ENCODE measurements at places on chromosomes 1 and 21. TPM values are rescaled to one million over a fixed set of nuclear protein-coding genes. Genes with fewer than 3 reads are reported as not detected.
A peak's percentile ranks its signal among the peaks of the same experiment; 100 is the strongest.

DNA sequence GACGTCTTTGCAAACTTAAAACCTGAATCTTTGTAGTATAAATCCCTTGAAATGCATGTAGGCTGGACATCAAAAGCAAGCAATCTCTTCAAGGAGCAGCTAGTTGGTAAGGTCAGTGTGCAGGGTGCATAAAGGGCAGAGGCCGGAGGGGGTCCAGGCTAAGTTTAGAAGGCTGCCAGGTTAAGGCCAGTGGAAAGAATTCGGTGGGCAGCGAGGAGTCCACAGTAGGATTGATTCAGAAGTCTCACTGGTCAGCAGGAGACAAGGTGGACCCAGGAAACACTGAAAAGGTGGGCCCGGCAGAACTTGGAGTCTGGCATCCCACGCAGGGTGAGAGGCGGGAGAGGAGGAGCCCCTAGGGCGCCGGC lies 390 bp upstream of the PCSK9 start:
- no peak for DNase-seq

- no peak for DNase-seq
Observed at GRCh38 chr21:38531039-38531541, 32.8 kb upstream of the ERG start.

DNA sequence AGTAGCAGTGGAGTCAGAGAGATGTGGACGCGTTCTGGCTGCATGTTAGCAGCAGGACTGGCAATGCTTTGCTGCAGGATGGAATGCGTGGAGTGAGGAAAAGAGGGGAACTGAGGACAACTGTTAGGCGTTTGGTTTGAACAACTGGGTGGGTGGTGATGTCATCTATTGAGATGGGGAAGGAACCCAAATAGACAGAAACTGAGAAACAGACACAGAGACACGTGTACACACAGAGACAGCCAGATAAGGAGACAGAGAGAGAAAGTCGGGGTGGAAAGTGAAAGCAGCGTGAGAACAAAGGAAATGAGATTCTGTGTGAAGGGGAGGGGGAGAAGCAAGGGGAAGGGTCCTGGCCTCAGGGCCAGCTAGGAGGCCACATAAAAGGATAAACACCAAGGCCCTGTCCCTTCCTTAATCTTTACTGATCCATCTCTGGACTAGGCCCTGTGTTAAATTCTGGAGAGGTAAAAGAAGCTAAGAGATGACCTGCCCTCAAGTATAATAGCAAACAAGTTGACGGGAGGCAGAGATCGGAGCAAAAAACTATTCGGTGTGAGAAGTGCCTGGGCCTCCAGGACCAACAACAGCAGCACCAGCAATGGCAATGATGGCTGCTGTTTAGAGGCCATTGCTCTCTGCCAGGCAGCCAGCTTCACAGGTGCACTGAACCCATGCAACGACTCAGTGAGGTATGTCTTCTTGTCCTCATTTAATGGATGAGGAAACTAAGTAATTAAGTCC lies 31.6 kb downstream of the VWA5B1 start:
- DNase-seq = no peak

DNA sequence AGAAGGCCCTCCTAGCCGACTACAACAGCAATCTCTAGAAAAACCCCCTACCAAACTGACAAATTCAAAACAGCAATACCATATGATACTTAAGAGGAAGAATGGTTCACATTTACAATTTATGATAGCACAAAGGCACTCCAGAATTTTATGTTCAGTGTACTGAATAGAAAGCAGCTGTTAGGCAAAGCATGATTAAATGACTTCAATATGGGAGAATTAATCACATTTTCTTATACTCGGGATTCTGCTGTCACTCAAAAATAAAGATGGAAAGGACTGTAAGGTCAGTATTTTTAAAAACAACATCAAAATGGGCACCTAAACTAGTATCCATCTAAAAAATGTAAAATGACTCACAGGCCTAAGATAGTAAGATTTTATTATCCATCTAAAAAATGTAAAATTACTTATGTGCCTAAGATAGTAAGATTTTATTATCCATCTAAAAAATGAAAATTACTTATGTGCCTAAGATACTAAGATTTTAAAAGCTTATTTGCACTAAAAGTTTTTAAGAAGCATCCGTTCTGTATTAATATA lies 198.5 kb downstream of the SMYD3 start:
- no peak for DNase-seq

- DNase-seq = no peak
Observed at GRCh38 chr1:162185314-162186025, 116.0 kb downstream of the NOS1AP start.

DNA sequence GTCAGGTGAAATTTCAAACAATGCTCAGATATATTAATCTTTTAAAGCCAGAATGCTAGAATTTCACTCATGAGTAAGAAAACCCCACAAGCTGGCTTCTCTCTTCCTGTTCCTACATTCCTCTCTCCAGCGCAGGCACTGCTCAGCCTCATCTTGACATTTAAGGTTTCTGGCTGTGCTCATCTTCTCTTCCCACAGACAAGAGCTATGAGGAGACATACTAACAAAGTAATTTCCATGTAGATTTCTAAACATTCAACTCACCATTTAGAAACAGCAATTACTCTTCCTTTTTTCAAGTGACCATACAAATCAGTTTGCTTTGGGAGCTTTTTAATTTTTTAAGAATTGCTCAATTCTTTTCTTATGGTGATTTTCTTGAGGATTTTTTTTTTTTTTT lies 7.8 kb upstream of the LRRC8D start:
- DNase-seq = peak; percentile 73

- no peak for DNase-seq
Observed at GRCh38 chr1:24343412-24344089, 24.4 kb downstream of the GRHL3 start.

DNA sequence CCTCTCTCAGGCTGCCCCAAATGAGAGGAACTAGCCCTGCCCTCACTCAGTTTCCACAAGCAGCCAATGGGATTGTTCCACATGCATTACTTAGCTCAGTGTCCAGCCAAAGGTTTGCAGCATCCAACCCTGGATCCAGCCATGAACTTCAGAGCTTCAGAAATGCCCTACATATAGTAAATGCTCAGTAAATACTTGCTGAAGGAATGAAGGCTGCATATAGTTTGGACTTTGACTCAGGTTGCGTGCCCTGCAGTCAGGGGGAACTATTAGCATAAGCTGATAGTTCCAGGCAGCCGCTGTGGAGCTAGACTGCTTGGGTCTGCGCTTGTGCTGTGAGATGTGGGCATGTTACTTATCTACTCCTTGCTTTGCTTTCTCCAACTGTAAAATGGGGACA lies 64.8 kb downstream of the NENF start:
- no peak for DNase-seq

DNA sequence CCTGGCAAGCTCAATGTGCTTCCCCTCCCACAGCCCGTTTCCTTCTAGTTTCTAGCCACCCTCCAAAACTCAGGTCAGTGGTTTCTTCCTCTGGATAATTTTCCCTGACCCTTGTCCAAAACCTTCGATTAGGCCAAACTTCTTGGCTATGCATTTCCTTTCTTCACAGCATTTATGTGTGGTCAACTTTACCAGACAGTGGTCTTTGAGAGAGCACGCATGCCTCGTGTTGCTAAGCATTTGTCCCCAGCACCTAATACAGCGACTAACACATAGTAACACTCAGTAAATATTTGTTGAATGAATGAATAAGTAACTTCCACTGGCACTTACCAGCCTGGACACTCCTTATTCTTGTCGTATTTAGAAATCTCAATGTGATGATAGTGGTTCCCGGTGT lies 610.7 kb downstream of the PLPP3 start:
- DNase-seq = no peak

DNA sequence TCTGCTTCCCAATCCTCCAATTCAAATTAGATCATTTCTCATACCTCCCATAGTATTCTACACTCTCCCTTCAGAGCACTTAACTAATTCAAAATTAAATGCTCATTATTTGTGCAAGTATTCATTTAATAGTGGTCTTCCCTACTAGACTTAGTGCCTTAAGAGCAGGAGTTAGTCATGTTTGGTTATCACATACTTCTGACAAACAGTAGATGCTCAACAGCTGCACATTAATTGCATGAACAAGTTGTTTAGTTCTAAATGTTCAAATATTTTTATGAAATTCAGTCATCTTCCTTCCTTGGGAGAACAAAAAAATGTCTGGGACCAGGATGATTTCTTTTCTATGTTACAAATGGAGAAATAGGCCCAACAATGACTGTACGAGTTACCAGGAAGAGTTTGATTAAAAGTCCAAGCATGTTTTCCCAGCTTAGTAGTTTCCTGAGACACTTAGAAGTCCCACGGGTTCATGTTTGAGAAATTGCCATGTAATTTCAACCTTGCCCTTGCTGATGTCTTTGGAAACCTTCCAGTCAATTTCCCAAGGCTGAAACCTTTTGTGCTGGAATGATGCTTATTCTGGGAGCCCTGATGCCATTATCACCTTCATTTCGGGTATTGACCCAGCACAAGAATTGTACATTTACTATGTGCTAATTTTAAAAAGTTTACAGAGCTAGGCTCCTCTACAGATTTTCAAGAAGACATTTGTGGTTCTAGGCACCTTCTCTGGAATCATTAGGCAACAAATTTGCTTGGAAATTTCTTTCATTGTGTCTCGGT lies 437.9 kb upstream of the PLXNA2 start:
- DNase-seq = peak; percentile 5

DNA sequence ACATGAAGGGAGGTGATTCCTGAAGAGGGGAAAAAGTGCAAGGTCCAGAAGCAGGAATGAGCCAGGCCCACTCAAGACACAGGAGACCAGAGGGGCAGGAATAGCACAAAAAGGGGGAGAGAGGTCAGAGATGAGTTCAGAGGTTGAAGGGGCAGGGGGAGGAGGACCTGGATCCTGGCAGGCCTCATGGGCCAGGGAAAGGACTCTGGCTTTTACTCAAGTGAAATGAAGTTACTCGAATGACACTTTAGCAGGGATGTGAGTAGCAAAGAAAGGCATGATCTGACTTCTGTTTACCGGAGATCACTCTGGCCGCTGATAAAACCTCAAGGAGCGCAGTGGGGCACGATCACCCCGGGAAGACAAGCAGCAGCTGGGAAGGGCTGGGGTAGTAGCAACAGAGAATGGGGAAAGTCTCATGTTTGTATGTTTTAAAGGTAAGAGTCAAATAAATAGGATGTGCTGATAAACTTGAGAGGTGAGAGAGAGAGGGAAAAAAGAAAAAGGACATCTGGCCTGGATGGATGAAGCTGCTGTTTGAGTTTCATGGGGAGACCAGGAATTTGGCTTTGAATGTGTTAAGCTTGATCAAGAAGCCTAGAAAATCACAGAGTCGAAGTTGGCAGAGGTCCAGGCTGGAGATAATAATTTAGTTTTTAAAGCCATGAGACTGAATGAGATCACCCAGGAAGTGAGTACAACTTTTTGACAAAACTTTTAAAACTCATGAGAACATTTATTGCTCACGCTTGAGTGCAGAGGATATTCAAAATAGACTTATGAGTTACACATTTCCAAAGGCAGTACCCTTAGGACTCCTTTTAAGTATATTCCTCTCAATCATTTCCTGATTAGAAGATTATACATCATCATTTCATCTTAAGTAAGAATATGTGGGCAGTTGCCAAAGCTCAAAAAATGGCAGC lies 156.0 kb downstream of the RERE start:
- DNase-seq = peak; percentile 75

- DNase-seq = no peak
Observed at GRCh38 chr1:173353350-173353749, 123.8 kb upstream of the PRDX6 start.

DNA sequence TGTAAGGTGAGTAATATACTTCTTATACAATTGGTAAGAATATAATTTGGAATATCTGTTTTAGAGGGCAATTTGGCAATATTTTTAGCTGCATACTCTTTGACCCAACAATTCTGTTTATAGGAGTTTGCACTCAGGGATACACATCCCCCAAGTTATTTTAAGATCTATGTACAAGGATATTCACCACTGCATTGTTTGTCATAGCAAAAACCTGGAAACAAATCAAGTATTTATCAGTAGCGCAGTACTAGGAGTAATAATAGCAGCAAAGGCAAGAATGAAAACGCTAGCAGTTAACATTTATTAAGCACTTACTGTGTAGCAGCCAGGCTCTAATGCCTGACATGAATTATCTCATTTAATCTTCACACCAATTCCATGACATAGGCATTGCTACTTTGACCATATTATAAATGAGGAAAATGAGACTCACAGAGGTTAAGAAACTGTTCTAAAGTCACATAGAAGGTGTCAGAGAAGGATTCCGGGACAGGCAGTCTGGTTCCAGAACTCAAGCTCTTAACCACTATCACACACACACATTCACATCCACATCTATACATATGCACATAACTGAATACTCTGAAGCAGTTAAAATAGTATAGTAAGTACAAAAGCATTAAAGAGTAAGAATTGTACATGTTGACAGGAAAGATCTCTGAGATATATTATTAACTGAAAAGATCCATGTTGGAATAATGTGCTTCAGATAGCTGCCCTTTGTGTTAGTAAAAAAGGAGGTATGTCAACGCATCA lies 30.6 kb downstream of the PHC2 start:
- no peak for DNase-seq

DNA sequence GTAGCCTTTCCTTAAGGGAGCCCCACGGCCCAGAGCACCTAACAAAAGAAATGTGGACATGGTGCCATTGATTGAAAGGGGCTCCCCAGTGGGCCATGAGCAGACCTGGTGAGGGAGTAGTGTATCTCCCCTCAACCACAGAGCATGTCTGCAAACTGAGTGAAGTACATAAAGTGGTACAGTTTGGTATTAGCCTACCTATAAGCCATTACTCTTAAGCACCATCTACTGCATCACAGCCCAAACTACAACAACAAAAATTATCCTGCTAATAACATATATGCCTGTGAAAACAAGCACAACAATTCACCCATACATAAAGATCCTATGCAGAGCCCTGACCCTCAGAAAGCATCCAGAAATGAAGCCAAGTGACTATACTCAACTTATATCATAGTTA lies 407.8 kb downstream of the PTPRC start:
- DNase-seq = no peak

DNA sequence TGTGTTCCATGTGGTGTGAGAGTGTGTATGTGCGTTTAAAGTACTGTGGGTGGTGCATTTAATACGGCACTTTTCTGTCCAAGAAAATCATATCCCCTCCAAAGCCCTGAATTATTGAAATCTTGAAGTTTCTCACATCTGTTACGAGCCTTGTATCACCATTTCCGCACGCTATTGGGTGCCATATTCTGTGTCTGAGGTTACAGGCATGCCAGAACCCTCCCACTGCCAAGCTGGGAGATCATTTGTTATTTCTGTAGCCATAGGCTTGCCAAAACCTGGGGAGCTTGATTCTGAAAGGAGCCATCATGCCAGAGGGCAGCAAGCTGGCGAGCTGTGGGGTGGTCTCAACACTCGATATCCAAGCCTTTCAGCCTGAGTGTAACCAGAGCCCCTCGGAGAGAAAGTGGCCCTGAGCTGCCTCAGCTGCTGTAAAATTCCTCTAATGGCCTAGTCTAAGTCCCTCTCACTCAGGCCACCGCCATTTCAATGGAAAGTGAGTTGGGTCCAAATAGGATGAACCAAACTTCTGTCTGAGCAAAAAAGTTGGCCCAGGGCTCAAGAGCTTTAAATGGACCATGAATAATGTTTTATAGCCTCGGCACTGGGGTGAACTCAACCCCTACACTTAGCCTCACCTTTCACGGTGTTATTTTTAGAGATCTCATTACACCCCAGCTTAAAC lies 298.4 kb upstream of the DUSP10 start:
- peak; percentile 88 for DNase-seq

Gene BSND
- not detected for total RNA-seq

Gene IBA57
- total RNA-seq = 11.4 TPM

Gene RAB29
- 5.9 TPM for total RNA-seq

Gene MAD2L2
- total RNA-seq = 33.5 TPM

Gene TUT4
- 115 TPM for total RNA-seq

Gene TLCD4
- total RNA-seq = 43.7 TPM

Gene SLC1A7
- total RNA-seq = not detected

Gene AKR7A3
- total RNA-seq = 1.3 TPM
